ENCODE measurements at places on chromosomes 11 and 22.
A peak's percentile ranks its signal among the peaks of the same experiment; 100 is the strongest.

- no peak for DNase-seq
Measured at GRCh38 chr22:40400159-40400558, 29.8 kb downstream of the SGSM3 start.

GRCh38 chr11:31805037-31805628, 6.0 kb downstream of the PAX6 start:
- DNase-seq: no peak

- no peak for DNase-seq
Measured at GRCh38 chr11:87136236-87136635, 98.5 kb downstream of the TMEM135 start.

- DNase-seq: no peak
Measured at GRCh38 chr22:37210041-37210803, 2.1 kb downstream of the SSTR3 start.

DNA sequence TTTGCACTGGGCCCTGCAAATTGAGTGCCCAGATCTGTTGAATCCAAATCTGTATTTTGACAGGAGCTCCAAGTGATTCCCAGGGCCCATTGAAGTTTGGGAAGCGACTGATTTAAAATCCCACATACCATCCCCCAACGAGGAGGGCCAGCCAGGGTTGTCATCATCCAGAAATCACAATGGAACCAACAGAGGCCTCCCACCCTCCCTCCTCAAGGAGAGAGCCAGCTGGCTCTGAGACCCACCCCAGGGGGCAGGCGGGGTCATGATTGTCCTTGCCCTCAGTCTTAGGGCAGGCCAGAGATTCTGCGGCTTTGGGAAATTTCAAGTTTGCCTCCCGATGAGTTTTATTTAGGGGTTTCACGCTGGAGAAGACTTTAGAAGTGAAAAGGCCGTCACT, 358.2 kb downstream of the MN1 start:
- no peak for DNase-seq

GRCh38 chr11:13229136-13229535, 48.5 kb upstream of the BMAL1 start:
- no peak for DNase-seq

DNA sequence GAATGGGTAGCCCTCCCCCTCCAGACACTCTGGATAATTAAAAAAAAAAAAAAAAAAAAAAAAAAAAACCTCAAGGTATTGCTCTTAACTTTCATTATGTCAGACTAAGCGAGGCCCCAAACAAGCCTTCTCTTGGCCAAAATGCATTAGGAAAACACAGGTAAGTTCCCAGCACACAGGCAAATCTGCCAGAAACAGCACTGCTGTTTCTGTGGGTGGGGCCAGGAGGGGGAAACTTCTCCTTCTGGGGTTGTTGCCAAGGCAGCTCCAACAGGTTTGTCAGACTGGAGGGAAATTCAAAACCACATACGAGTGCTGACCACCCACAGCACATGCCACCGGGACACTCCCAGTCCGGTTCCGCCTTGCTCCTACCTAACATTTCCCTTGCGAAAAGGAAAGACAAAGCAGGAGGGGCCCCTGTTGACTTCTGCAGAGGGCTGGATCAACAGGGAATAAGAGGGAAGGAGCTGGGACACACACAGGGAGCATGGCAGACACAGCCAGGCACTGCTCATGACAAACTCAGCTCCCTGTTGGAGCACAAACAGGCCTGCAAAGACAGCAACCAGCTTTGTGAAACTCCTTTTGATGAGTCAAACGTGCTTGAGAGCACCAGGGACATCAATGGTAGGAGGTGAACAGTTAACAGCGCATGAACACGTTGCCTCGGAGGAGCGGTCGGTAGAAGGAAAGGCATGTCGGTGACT, 55.0 kb downstream of the MYH9 start:
- peak; percentile 73 for DNase-seq

DNA sequence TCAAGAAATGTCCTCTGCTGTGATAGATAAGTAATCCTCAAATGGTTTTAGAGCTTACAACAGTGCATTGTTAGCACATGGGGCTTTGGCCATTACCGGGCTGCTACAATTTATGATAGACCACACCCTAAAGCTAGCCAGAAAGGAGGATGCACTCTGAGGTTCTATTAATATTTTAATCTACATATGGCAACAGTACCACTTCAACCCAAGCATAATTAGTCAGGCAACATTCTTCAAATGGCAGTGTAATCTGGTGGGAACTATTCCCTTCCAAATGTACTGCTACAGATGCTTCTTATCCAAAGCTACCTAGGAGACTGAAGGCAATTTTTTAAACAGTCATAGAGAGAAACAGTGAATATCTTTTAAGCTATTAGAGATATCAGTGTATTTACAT, 697.6 kb downstream of the KCNA4 start:
- DNase-seq: no peak

GRCh38 chr11:12885717-12886239, 123.3 kb upstream of the RASSF10 start:
- DNase-seq: peak; percentile 35

GRCh38 chr22:35377735-35378134, 3.2 kb upstream of the HMOX1 start:
- no peak for DNase-seq

- no peak for DNase-seq
Measured at GRCh38 chr11:3982431-3982830, 112.2 kb upstream of the RRM1 start.

DNA sequence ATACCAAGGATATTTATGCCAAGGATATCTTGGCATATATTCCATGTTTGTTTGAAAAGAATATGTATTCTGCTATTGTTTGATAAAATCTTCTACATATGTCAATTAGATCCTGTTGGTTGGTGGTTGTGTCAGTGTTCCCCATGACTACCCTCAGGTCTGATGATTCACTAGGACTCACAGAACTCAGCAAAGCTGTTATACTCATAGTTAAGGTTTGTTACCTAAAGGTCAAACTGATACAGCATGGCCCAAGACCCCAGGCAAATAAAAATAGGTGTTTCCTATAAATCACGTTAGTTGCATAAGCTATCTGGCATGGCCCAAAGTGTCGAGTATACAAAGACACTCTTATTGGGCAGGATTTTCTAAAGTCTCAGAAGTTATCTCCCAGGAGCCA, 30.2 kb upstream of the B3GNT6 start:
- DNase-seq: peak; percentile 25

- DNase-seq: peak; percentile 72
Measured at GRCh38 chr11:77602381-77603088, 12.8 kb downstream of the AQP11 start.

DNA sequence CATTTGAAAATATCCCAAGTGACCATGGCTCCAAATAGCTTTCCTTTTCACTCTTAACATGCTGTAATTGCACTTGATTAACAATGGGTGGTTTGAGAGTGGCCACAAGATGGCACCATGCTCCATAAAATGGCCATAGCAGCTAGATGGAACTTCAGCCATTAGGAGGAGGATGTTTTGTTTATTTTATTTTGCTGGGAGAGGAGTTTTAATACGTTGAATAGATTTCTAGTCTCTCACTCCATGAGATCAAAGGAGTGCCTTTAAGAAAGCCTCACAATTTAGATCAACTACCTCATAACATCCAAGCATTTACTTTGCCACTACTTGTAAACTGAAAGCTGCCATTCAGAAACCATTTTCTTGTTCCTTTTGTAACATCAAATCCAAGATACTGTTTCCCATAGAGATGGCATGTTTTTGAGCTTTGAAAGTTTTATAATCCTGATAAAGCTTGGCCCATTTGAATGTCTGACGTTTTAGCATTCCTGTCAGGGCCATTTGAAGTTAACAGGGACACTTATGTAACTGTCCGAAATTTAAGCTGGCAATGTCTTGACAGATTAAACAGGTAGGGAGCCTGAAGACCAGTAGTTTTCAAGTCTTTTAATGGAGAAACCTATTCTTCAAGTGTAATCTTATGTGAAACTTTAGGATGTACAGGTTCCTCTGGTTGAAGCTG, 4.7 kb downstream of the FEN1 start:
- peak; percentile 94 for DNase-seq

- peak; percentile 61 for DNase-seq
Measured at GRCh38 chr11:63567044-63567840, 4.1 kb upstream of the PLAAT2 start.

- no peak for DNase-seq
Measured at GRCh38 chr22:39718921-39719475, 148.4 kb downstream of the CACNA1I start.

GRCh38 chr11:61609000-61609979, 28.4 kb upstream of the SYT7 start:
- no peak for DNase-seq

- peak; percentile 88 for DNase-seq
Measured at GRCh38 chr11:100687630-100688395, 725 bp downstream of the ARHGAP42 start.

DNA sequence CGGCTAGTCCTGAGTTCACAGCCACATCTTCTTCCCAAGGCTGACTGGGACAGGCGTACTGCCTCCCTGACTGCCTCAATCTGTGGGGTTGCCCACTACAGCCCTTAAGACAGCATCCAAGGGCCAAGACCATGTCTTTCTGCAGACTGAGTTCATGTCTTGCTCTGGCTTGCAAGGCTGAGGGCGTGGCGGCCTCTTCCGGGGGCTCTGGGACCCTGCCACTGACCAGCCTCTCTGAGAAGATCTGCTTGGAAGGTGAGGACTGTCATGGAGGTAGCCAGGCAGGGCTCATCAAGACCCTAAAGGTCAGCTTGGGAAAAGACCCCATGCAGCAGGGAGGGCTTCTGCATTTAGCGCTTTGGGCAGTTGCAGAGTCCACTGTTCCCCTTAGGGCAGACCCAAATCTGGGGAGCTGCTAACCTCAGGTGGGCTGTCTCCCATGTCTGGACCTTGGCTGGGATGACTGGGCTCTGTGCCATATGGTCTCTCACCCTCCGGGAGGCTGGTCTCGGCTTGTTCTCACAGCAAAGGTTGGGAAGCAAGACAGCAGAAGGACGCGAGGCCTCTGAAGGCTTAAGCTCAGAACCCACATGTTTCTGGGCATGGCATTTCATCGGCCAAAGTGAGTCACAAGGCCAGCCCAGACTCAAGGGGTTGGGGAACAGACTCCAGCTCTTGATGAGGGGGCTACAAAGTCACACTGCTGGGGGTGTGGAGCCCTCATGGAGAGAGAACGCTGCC, 109.1 kb upstream of the LMO1 start:
- DNase-seq: no peak

GRCh38 chr22:50376085-50376651, 33.0 kb downstream of the PPP6R2 start:
- DNase-seq: no peak

- no peak for DNase-seq
Measured at GRCh38 chr11:62125316-62125715, 1.5 kb downstream of the INCENP start.

DNA sequence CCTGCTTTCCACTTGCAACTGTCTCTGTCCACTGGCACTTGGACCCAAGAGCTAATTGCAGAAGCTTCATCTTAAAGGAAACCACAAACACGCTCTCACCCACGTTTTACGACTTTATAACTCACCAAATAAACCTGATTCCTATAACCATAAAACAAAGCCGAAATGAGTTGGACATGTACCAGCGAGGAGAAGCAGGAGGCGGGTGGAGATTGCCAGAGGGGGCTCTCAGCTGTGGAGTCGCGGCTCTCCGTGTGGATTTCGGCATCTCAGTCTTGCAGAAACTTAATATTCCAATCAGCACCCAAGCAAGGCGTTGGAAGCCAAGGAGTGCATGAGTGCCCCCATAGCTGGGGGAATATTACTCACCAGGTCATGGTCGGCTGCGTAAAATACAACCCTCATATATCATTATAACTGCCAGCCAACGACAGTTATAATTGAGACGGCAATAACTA, 483.6 kb downstream of the MN1 start:
- DNase-seq: no peak

GRCh38 chr11:73652046-73652730, 5.8 kb downstream of the PLEKHB1 start:
- DNase-seq: peak; percentile 67

GRCh38 chr11:34063061-34063795, 11.7 kb downstream of the CAPRIN1 start:
- no peak for DNase-seq

DNA sequence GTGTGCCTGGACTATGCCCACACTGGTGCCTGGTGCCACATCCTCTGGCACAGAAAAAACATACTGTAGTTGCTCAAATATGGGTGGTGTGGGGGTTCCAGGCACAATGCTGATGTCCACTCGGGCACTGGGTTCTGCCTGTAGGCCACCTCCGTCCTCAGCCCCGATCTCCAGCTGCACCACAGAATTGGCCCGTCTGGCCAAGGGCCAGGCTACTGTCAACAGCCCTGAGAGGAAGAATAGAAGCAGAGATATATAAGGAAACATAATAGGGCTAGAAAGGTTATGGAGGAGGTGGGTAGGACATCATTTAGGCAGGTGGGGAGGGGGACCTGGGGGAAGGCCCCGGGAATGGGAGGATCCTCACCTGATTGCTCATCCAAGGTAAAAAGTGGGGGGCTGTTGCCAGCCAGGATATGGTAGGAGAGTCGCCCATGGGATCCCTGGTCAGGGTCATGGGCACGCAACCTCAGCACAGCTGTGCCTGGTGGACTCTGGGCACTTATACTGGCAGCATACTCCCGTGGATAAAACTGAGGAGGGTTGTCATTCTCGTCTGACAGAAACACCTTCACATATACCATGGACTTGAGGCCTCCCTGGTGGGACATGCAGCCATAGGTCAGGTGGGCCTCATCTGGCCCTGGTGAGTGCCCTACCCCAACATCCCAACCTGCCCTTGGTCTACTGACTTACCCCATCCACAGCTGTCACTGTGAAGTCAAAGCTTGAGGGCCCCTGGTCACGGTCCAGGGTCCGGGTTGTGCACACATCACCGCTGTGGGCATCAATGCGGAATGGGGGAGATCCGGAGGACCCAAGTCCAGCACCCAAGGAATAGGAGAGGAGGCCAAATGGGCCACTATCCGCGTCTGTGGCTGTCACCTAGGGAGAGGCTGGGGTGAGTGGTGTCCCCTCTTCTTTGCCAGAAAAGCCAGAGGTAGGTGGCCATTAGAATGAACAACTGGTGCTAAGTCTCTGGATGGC, 14.5 kb upstream of the TPP1 start:
- no peak for DNase-seq

DNA sequence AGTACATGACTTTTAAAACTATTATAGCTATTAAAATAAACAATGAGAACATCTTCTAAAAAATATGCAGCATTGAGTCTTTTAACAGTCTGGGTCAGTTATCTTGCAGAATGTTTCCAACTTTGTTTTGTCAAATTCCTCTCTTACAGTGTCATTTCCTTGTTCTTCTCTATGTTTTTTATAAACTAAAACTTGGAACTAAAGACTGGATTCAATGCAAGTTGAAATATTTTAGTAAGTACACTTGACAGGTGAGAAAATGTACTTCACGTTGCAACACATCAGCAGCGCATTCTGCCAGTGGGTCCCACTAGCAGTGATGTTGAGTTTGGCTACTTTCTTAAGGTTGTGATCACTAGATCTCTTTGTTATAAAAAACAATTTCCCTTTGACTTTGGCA, 1407.6 kb upstream of the RAG2 start:
- DNase-seq: no peak

All from dermis blood vessel endothelial cell (primary cell).